Left lobe of liver (tissue), 2 donors: ENCODE measurements at places on chromosomes 12 and 14.
A peak's percentile ranks its signal among the peaks of the same experiment; 100 is the strongest.

- DNase-seq, result no peak
These were observed 839 bp downstream of the SLC38A1 start for GRCh38 chr12:46267825-46268582.

GRCh38 chr12:75727577-75727976 lies 216.2 kb upstream of the KRR1 start:
- DNase-seq, result no peak

DNA sequence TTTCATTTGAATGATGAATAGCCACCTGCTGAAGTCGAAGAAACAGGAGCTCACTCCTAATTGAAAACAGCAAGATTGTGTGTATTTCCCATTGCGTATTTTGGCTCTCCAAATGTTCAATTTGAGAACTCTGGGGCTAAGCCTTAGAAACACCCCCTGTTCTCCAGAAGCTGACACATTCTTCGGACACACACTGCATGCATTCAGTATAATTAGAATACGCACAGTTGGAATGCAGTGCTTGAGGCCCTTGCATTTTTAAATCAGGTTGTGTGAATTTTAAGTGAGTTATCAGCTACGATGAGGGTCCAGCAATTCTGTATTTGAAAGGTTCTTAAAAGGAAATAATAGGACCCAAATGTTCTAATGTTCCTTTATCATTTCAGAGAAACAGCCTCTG lies 103.8 kb downstream of the PRKD1 start:
- DNase-seq, result no peak

DNA sequence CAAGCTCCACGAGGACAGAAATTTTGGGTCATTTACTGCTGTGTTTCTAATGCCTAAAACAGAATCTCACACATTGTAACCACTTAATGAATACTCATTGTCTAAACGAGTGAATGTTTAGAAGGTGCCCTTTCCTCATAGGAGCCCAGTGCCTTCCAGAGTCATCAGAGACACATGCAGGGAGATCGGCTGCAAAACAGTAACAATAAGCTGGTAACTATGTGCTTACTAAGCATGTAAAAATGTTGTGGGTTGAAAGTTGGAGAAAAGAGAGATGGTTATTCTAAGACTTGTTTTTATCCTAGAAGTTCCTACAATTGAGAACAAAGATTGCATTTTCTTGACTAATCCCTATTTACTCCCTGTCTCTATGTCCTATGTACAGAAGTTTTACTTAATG lies 7.4 kb downstream of the TESPA1 start:
- DNase-seq, result no peak

GRCh38 chr14:20417250-20418186 lies 4.2 kb upstream of the TEP1 start:
- no peak for DNase-seq

- no peak for DNase-seq
These were observed 41.5 kb upstream of the FBXO21 start for GRCh38 chr12:117231750-117232149.

- DNase-seq, result no peak
These were observed 276.5 kb upstream of the AMIGO2 start for GRCh38 chr12:47356129-47356700.

GRCh38 chr12:120674097-120674636 lies 12.8 kb upstream of the MLEC start:
- no peak for DNase-seq

DNA sequence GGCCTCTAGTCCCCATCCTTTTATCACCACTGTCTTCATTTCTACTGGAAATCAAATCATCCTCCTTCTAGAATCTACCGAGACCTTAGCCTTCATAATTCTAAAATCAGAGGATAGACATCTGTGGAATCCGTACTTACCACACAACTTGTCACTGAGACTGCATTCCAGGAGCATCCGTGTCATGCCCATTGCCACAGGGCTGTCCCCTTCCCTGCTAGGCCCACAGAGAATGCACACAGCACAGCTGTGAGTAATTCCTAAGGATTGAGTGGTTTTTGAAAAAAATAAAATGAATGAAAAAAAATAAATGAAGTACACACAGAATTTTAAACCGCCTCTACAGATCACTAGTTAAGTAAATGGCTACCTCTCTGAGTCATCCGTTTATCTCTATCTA lies 21.0 kb upstream of the MAGOHB start:
- DNase-seq, result no peak

- no peak for DNase-seq
These were observed 186.6 kb downstream of the RGS6 start for GRCh38 chr14:72118841-72119240.

- no peak for DNase-seq
These were observed 5.3 kb upstream of the GDF11 start for GRCh38 chr12:55737581-55738122.

GRCh38 chr12:11771895-11772502 lies 122.5 kb downstream of the ETV6 start:
- no peak for DNase-seq

DNA sequence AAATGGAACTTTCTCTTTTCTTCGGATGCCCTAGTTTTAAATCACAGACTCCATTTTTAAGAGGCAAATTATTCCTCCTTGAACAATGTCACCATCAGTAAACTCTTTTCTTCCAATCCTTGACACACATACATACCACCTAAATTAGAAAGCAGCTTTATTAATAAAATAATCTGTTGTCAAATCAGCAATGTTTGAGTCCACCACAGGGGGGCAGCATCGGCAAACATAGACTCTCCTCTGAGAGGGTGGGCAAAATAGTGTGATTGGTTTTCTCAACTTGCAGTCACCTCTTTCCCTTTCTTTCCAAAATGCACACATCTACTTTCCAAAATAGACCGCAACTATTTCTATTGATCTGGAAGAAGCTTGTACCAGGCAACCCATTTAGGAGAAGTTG lies 438.4 kb upstream of the OR4E1 start:
- no peak for DNase-seq

DNA sequence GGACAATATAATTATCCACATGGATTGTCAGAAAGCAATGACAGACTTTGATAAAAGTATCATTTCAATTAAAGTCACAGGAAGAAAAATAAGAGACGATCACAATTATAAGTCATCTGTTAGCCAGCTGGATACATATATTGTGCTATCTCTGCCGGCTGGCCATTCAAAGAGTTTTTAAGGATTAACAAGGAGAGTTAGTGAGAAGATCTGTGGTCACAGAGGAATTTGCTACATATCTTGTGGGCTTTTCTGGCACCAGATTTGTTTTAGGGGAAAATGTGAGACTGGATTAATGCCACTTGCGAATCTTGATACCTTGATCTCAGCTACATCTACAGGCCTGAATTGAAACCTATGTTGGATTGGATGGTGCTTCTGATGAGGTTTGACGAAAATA lies 90.9 kb upstream of the MANSC4 start:
- no peak for DNase-seq

DNA sequence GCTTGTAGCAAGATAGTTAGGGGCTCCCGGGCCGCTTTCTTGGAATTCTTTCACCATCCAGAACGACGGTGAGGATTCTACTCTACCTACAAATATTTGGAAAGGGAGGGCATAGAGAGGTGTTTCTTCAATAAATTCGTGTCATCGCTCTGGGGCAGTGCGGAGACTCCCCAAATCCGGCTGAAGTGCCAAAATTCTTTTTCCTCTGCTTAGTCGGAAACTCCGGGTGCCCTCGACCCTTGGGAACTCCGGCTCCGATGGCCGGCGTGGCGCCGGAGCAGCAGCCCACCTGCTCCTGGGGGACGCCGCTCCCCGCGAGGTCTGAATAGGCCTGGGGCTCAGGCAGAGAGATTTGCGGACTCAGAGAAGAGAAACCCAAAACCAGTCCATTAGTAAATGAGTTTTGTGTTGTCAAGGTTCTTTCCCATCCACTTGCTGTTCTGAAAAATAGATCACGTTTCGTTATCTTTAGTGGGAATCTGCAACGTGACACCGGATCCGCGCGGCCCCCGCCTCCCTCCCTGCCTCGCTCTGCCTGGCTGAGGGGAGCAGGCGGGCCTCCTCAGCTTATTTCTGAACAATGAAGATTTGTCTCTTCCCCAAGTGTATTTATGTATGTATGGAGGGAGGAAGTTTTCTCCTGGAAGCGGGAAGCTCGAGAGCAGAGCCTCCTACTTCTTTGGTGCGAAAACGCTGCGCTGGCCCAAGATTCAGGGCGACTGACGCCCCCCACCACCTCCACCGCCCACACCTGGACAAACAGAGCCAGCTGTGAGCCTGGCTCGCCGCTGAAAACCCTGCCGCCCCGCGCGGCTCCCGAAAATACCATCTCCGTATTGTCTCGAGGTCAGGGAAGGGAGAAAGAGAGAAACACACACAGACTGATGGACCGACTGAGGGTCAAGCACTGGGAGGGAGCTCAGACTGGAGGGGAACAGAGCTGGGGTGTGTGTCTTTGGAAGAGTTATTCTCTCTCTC lies 3.7 kb upstream of the SIX1 start:
- DNase-seq, result no peak

DNA sequence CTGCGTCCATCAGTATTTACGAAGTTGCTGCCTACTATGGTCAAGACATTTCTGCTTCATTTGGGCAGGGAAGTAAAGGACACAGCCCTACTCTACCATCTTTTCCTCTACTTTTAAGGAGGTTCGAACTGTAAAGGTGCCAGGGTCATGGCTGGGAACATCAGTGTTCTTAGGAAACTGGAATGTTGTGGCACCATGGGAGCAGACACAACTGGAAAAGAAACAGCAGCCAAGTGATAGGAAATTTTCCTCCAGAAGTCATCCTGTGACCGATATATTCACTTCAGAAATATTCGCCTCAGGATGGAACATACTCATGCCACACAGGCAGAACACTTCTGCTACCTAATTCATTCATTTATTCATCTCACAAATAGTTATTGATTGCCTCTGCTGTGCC lies 104.4 kb downstream of the ETV6 start:
- DNase-seq, result no peak

GRCh38 chr12:21527451-21528180 lies 1.5 kb downstream of the SPX start:
- peak; percentile 74 for DNase-seq

DNA sequence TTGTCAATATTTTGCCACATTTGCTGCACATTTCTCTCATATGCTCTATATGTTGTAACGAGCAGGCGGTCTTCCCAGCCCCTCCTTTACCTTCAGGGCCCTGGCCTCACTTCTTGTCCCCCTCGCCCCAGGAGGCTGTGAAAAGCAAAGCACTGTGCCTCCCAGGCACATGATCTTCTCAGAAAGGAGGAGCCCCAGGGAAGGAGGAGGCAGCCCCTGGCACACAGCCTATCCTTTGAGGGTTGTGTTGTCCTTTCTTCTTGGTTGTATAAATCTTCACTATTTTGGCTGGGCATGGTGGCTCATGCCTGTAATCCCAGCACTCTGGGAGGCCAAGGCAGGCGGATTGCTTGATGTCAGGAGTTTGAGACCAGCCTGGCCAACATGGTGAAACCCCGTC lies 77.0 kb downstream of the PPP2R5C start:
- DNase-seq, result peak; percentile 21

DNA sequence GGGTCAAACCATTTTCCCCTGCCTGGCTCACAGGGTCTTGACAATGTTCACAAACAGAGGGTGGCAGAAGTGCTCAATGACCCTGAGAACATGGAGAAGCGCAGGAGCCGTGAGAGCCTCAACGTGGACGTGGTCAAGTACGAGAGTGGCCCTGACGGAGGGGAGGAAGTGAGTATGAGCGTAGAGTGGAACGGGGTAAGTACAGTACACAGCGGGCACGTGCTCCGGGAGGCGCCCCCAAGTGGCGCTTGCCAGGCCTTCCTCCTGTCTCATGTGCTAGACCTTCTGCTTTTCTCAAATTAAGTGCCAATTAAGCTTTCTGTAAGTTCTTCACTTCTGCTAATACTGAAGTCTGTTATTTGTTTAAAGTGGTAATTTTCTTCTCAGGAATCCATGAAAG lies 35.9 kb downstream of the XRCC3 start:
- no peak for DNase-seq

DNA sequence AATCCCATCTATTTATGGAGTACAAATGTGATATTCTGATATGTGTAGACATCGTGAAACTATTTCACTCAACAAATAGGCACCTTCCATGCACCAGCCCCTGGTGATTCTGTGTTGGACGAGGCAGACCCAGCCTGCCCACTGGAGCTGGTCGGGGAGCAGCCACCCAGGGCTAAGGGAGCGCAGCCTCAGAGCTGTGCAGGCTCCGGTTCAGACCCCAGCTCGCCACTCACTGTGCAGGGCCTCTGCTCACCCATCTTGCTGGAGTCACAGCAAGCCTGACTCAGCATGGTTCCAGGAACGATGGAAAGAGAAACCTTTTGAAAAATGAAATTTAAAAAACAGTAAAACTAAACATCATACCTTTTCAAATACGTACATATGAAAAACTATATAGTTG lies 52.3 kb upstream of the BCL11B start:
- DNase-seq, result no peak

DNA sequence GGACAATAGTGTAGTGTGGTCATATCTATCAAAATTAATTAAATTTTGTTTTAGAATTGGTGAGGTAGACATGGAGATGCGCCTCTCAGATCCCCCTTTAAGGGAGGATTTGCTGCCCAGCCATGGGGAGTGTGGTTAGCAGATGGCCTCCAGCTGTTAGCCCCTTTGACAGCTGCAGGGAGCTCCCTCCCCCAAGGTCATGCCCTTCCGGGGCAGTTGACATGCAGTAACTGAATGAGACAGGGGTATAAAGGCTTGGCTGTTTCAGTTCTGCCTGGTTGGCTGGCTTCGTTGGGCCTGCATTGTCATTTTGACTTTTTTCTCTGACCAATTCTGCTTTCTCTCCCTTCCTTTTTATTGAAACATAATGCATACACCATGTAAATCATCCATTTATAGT lies 291.5 kb upstream of the SRRM4 start:
- no peak for DNase-seq

DNA sequence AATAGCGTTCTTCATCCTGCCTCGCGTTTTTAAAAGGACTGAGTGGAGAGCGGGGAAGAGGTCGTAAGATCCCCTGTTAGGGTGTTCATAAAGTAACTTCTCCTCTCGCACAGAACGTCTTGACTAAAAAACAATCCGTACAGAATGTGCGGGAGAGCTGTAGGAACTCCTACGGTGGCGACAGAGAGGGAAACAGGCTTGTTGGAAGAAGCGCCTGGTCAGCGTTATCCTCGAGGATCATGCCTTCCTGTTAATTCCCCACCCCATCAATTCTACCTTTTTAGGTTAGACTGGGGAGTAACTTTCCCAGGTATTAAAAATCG lies 399 bp upstream of the WASHC4 start:
- DNase-seq, result no peak

- no peak for DNase-seq
These were observed 49.0 kb downstream of the LIMA1 start for GRCh38 chr12:50234347-50234746.

- DNase-seq, result no peak
These were observed 21.8 kb downstream of the VASH1 start for GRCh38 chr14:76782885-76783566.

- DNase-seq, result no peak
These were observed 24.7 kb downstream of the DUSP6 start for GRCh38 chr12:89327486-89328094.

DNA sequence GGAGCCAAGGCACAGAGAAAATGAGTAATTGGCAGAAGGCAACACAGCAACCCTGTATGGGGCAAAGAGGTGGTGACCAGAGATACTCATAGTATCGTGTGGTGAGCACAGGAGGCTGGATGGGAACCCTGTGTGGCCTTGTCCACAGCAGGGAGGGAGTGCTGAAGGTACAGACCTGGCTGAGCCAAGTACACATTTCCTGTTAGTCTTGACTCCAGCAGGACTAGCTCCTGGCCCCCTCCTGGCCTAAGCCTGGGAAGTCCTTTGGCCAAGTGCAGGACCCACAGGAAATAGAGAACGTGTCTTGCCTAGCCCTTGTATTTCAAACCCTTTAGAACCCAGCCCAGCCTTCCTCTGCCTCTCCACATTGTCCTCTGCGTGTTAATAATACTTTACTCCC lies 289.8 kb upstream of the PWP1 start:
- DNase-seq, result no peak
